ENCODE measurements at places on chromosomes 7 and 10. TPM values are rescaled to one million over a fixed set of nuclear protein-coding genes. Genes with fewer than 3 reads are reported as not detected.

ZDHHC6 gene
- total RNA-seq, result 33.0 TPM

PRKCQ gene
- total RNA-seq, result 6.2 TPM

DNA sequence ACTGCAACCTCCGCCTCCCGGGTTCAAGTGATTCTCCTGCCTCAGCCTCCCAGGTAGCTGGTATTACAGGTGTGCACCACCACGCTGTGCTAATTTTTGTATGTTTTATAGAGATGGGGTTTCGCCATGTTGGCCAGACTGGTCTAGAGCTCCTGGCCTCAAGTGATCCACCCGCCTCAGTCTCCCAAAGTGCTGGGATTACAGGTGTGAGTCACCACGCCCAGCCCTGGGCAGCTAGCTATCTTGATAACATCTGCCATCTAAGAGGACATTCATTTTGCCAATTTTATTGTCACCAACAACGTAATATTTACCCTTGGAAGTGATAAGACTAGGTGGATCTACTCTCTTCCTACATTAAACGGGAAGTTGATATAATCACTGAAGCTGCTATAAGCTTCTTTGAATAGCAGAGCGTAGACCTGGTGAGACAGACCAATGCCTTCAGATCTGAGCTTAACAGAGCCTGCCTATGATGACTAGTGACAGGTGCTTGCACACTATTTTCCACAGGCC, 39.7 kb upstream of the SLC35B4 start:
- DNase-seq, result no peak

NRAP gene
- total RNA-seq, result 0.11 TPM

GRCh38 chr7:91263384-91264045, 718 bp upstream of the FZD1 start:
- DNase-seq, result peak; percentile 66

SVOPL gene
- 0.79 TPM for total RNA-seq

GRCh38 chr7:98619450-98620321, 2.6 kb downstream of the NPTX2 start:
- no peak for DNase-seq

DNA sequence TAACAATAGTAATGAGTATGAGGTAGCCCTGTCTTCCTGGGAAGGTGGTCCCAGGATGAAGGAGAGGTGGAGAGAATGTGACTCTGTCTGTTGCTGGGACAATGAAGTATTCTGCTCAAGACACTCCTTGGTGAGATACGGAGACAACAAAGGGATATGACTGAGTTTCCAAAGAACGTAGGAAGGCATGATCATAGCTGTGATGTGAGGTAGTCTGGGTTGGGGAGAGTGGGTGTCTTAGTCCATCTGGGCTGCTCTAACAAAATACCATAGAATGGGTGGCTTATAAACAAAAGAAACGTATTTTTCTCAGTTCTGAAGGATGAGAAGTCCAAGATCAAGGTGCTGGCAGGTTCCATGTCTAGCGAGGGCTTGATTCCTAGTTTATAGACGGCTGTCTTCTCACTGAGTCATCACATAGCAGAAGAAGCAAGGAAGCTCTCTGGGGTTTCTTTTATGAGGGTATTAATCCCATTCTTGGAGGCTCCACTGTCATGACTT, 84.9 kb upstream of the RHOBTB1 start:
- no peak for DNase-seq

DNA sequence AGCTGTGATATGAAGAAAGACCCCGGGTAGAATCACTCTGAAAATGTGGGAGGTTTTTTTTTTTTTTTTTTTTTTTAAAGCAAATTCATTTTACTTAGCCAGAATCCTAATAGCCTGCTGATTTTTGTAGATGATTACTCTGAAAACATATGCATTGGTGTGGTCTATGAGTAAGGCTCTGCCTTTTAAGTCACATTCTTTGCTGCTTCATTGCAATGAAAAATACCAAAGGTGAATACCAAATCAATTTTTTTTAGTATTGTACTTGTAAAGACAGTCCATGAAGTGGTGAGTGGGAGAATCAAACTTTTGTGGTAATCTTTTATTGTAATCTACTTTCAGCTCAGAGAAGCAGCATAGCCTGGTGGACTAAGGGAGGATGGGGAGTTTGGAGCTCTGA, 130.3 kb downstream of the SDK1 start:
- no peak for DNase-seq

GDI2 gene
- 339 TPM for total RNA-seq

DNA sequence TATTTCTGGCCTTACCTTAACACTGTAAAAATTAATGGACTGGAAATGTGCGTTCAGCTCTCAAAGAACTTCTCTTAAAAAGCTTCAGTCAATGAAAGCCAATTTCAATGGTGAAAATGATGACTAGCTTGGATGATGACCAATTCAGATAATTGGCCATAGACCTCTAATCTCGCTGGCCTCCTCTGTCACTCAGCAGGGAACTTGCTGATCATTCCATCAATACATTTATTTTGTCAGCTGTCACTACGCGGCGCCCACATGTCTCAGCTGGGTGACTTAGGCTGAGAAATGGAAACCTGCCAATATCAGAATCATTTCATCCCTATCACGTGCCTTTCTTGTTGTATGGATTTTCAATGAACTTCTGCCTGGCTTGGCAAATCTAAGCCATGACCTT, 673.0 kb upstream of the AUTS2 start:
- peak; percentile 45 for DNase-seq

DNA sequence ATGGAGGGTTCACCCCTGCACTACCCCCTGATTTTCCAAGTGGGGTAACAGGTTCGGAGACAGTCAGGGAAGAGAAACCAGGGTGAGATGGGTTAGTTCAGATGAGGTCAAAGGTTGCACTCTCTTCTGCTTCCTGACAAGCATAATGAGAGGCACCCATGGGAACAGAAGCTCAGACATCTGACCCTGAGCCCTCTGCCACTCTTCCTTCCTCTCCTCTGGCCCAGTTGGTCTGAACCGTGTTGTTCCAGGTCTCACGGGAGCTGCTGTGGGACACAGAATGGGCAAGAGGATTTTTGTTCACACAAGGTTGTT, 38.4 kb downstream of the DNAJB12 start:
- no peak for DNase-seq

PLEKHS1 gene
- total RNA-seq, result 0.11 TPM

DNA sequence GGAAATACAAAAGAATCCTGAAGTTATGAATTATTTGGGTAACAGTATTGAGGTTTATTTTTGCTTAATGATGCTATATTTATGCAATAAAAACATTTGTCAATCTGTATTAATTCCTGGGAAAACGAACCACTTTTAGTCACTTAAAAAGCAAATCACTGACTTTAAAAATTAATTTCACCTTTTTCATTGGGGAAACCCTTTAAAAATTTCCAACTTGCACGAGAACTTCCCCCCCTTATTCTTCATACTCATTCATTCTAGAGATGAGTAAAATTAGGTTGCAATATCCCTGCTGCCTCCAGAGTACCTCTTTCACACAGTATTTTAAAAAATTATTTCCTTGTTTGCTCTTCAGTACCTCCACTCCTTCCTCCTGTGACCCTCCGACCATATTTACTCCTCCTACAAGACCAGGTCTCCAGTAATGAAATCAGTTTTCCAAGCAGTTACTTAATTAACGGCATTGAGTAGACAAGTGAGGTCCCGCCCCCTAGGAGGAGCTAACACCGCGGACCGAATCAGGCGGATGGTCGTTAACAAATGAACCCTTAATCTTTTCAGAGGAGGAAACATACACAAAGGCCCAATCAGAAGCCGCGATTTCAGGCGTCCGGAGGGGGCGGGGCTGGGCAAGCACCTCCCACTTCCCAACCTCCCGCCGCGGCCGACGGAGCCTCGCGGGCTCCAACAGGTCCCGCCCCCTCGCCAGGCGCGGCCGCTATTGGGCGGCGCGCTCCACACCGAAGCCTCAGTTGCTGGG, 465 bp upstream of the TRIM24 start:
- DNase-seq, result peak; percentile 95

GRCh38 chr10:120643351-120643750, 186.3 kb downstream of the PLPP4 start:
- no peak for DNase-seq

CFAP58 gene
- total RNA-seq, result 2.3 TPM

- DNase-seq, result no peak
Measured at GRCh38 chr7:151168003-151168786, 701 bp upstream of the GBX1 start.

DNA sequence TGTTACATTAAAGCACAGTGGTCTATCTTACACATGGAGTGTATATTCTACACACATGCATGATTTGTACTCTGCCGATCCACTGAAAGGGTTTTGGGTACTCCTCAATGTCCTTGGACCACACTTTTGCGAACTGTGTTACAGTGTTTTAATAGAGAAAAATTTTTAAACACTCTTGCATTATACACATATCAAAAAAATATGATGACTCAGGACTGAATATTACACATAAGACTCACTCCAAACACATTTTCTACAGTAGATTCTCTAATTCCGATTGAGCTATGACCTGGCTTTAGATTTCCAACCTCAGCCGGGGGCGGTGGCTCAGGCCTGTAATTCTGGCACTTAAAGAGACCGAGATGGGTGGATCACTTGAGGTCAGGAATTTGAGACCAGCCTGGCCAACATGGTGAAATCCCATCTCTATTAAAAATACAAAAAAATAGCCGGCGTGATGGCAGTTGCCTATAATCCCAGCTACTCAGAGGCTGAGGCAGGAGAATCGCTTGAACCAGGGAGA, 222.4 kb downstream of the CACNA2D1 start:
- DNase-seq, result no peak
